ENCODE measurements at places on chromosomes 1 and 21.

DNA sequence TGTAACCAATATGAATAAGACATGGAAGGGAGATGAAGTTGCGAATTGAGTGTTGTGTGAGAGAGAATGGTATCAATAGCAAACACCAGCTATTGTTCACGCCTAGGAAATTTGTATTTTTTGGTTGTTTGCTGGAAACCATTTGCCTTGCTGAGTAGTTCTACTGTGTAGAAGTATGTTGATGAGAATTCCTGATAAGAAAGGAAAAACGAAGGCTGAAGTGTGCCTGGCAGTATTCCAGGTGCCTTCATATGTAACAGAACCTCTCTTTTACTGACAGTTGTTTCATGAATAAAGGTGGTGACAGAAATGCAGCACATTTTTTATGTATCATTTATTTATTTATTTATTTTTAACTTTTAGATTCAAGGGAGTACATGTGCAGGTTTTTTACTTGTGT lies 79.5 kb downstream of the SDCCAG8 start:
- DNase-seq, result no peak

- DNase-seq, result no peak
These were observed 2.8 kb upstream of the SEC22B start for GRCh38 chr1:120178799-120179756.

DNA sequence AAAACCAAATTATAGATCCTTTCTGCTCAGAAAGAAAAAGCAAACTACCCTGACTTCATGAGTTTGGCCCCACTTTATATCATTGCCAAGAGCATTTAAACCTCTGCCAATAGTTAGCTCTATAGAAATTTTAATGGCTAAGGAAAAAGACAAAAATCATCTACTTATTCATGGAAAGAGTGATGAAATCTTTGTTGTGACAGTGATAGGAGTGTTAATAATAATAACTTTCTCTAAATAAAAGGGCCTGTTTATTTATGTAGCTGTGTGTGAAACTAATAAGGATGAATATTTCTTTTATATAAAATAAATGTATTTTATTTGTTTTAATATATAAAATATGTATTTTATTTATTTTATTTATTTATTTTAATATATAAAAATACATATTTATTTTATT lies 6.4 kb downstream of the CHODL start:
- DNase-seq, result peak; percentile 11

GRCh38 chr1:114003431-114003830 lies 24.2 kb downstream of the OLFML3 start:
- no peak for DNase-seq

DNA sequence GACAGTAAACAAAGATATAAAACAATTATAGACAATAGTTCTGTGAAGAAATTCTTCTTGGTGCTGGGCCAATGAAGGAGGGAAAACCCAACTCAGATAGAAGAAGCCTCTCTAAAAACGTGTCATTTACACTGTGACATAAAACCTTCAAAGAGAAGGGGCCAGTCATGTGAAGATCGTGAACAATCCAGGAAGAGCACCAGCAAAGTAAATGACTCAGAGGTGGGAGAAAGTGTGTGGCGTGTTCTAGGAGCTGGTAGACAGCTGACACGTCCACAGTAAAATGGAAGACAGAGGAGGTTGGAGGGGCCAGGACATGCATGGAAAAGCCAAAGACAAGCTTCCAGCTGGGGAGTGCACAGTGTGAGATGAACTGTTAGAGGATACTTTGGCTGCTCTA lies 143.6 kb downstream of the VAV3 start:
- DNase-seq, result no peak

DNA sequence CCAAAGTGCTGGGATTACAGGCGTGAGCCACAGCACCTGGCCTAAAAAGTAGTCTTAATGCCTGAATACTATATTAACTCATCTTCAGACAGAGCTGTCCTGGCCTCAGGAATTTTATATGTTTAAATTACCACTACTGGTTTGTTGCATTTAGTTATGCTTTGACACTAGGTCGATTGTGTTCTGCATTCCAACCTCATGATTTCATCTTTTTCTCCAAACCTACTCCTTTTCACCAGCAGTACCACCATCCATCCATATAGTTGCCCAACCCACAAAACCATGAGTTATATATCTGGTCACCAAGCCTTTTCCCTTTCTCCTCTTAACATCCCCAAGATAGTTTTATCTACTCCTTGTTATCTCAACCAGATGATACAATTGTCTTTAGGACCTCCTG lies 22.6 kb downstream of the FMO5 start:
- no peak for DNase-seq

DNA sequence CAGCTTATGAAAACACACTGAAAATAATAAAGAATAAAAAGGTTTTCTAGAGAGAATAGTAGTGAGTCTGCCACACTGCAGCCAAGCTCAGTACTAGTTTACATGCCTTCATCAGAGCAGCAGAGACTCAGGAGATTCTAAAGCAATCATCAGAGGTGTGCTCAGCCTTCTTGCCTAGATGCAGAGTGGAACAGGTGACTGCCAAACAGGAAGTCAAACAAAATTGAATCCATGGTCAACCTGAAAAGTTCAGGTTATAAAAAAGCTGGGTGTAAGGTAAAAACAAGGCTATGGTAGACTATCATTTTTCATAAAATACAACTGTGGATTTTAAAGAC lies 165.3 kb upstream of the C1orf105 start:
- DNase-seq, result no peak

DNA sequence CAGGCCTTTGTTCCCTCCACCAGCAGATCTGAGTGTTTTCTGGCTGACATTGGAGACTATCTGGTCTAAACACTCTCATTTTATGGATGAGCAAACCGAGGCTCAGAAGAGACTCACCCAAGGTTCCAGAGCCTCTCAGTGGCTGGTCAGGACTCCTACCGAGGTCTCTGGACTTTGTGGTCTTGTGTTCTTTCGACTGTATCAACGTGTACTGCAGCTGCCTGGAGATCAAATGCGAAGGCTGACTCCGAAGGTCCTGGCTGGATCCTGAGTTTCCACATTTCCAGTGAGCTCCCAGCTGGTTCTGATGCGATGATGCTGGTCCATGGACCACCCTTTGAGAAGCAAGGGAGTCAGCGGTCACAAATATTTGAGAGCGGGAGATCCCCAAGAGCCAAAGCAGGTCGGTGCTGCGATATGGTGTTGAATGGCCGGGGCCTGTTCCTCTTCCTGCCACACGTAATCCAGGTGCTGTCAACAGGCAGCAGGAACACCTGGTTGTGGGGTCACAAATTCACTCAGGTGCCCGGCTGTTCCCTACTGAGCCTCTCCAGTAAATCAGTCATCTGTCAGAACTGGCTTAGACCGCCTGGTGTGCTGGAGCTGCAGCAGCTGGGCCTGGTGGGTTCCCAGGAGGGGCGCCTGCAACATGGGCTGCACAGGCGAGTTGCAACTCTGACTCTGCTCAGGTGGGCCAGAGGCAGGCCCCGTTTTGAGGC lies 94.8 kb upstream of the USP24 start:
- DNase-seq, result no peak

DNA sequence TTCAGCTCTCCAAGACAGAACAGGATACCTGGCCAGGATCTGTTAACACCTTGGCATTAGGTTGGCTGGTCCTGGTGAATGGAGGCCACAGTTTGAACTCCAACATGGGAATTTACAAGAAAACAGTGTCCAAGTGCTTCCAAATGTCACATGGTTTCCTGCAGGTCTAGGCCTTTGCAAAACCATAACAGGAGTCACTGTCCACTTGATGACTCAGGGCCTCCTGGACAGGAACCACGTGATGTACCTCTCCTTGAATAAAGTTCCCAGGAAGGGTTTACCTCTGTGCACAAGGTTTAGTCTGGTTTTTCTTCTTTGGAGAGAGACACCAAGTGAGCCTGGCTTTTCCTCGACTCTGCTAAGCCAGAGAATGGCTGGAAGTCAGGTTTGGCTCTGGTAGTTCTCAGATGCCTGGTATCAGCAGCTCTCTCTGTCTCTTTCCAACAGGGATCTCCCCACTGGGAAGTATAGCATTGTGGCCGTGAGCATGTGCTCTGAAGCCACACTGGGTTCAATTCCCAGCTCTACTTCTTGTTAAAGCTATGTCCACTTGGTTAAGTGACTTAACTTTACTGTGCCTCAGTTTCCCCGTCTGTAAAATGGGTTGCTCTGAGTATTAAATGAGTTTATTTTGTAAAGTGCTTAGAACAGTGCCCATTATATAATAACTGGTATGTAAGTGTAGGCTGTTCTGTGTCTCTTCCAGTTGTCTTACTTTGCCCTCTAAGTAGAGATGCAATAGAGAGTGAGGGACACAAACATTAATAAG lies 27.3 kb upstream of the TMEM61 start:
- no peak for DNase-seq

DNA sequence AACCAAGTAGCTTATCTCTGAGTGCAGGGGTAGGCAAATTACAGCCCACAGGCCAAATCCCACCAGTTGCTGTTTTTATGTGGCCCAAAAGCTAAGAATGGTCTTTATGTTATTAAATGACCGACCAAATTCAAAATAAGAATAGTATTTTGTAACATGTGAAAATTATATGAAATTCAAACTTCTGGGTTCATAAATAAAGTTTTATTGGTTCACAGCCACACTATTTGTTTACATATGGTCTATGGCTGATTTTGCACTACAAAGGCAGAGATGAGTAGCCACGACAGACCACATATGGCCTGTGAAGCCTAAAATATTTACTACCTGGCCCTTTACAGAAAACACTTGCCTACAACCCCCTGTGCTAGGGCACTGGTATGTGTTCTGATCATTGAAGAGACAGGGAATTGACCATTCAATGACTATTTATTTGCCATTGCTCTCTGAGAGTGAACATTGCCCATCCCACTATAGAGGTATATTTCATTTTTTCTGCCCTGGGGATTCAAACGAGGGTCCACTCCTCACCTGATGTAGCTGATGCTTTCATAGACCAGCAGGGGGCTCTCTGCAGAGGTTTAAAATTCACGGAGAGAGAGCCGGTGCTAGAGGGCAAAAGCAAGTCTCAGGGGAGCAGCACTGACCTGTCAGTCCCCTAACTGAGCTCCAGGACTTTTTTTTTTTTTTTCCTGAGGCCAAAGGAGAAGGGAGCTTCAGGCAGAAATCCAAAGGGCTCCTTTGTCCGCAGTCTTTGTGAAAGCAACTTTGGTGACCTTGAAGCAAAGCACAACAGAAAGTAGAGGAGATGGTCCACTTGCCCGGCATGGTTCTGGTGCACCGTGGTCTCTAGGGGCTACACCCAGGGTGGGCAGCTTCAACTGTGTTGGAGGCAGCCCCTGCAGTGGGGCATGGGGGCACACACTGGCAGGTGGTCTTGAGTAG lies 7.3 kb upstream of the GNL2 start:
- peak; percentile 43 for DNase-seq

DNA sequence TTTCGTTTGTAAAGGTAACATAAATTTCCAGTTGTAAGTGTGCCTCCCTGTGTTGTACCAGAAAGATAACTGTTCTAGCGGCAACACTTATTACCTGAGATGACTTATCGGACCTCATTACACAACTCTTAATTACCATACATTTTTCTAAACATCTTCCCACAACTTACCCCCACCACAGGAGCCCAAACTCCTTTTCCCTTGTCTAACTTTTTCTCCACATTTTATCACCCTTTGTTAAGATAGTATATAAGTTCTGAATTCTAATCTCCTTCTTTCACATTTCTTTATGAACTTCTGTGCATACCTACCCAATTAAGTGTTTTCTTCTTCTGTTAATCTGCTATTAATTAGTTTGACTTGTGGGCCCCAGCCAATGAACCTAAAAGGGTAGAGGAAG lies 143.7 kb upstream of the CAMK1G start:
- no peak for DNase-seq

DNA sequence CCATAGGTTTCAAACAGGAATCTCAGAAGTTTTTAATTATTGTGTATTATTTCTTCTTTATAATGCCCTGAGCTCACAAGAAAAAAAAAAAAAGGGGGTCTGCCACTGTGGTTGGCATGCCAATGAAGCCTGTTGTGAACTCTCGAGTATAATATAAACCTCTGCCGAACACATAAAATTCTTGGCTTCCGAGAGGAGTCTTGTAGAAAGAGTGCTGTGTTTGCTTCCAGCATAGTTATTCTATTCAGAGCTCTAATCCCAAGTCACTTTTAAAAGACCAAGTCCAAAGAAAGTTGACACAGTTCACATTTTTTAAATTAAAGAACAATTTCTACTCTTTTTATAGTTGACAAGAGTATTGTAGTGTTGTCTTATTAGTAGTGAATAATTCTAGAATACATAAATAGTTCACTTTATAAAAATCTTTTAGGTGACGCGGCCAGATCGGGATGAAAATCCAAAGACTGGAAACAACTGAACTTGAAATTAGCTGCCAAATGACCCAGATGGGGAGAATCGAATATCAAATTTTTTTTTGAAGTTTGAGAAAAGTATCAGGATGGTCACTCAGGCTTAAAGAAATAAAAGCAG lies 293.2 kb downstream of the DUSP10 start:
- no peak for DNase-seq

DNA sequence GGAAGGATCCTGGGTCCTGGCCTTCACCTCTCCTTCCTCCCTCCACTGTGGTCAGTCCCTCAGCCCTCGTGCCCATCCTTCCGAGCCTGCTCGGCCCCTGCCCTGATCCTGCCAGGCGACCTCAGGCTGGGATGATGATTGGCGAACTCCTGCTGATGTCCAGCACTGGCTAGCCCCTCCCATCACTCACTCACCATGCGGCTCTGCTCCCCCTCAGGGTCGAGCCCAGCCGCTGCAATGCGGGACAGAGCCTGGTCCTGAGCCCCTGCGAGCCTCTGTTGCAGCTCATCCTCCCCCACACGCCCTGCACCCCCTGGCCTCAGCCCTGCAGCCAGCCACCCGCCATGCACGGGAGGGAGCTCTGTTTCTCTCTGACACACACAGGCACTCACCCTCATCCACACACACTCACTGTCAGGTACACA lies 100.2 kb downstream of the DMRTB1 start:
- no peak for DNase-seq

GRCh38 chr1:228334226-228334935 lies 72.3 kb downstream of the TRIM11 start:
- DNase-seq, result no peak

GRCh38 chr1:11523746-11524464 lies 45.0 kb downstream of the DISP3 start:
- no peak for DNase-seq

GRCh38 chr1:236092899-236093298 lies 28.0 kb upstream of the NID1 start:
- DNase-seq, result no peak

DNA sequence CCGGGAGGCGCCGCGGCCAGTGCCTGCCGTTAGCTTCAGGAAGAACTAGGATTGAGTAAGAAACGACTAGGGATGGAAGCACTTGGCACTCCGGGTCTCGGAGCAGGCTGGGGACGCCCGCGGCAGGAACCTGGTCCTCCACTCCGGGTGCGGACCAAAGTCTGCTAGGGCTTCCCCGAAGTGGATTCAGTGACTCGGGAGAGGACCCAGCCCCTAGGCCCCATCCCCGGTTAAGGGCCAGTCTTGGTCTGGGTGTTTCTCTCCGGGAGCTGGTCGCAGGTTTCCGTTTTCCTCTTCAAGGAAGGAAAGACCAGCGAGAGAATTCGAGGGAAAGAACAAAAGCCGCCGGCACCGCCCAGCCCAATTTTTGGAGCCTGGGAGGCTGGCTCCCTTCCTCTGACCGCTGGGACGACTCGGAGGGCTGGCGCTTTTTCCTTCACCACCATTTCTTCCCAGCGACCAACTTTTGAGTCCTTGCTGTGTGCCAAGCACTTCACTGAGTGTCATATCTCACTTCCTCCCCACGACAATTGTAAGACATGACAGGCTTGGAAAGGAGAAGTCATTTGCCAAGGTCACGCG lies 16.8 kb upstream of the STMN1 start:
- peak; percentile 58 for DNase-seq

GRCh38 chr1:85315789-85316188 lies 39.4 kb upstream of the BCL10 start:
- no peak for DNase-seq

- no peak for DNase-seq
These were observed 473.0 kb upstream of the ADGRL2 start for GRCh38 chr1:81327743-81328142.

All from AML-193 (cell line).